ENCODE measurements at places on chromosomes 6 and 20.

GRCh38 chr20:227439-228105, 514 bp downstream of the DEFB129 start:
- DNase-seq, result no peak

- no peak for DNase-seq
Measured at GRCh38 chr6:90708206-90708737, 121.4 kb upstream of the MAP3K7 start.

DNA sequence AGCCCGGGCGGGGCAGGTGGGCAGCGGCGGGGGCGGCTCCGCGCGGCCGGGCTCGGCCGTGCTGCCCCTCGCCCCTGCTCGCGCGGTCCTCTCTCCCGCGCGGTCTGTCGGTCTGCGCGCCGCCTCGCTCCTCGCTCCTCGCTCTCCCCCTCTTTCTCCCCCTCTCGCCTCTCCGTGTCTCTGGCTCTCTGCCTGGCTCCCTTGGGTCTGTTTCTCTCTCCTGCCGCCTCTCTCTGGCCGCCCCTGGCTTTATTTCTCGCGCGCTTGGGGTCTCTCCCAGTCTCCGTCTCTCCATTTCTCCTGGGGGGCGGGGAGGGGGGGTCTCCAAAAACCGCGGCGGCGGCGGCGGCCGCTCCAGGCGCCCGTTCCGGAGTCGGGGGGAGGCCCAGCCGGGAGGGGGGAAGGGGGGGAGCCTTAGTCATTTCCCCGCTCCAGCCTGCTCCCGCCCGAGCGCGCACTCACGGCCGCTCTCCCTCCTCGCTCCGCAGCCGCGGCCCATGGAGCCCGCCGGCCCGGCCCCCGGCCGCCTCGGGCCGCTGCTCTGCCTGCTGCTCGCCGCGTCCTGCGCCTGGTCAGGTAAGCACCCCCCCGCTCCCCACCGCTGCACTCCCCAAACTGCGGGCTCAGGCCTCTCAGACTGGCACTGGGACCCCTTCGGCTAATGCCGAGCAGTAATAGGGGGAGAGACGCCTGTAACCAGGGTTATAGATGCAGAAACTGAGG, at the start of gene SIRPA:
TSS of gene SIRPA (plus strand) at position 457 of the 723 bp plus-strand sequence. CDS start at position 498, 41 bp downstream.
- DNase-seq, result peak; percentile 44

- no peak for DNase-seq
Measured at GRCh38 chr6:147983581-147984366, 358.9 kb upstream of the SASH1 start.

GRCh38 chr6:135025775-135026174, 28.8 kb downstream of the HBS1L start:
- no peak for DNase-seq

DNA sequence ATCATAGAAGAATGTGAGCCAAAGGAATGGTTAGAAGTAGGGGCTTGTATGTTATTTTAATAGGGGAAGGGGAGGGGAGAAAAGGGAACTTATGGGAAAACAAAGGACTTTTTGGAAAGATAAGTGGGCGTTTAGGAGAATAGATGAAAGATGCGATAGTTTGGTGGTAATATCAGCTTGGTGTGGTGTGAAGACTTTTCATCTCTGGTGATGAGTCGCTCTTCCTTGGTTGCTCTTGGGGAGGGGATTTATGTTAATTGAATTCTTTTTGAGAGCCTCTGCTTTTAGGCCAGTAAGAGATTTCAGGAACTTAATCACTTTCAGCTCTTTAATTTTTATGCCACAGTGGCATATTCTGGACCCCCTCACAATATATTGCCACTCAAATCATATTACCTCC, 10.8 kb downstream of the HECA start:
- DNase-seq, result no peak

- DNase-seq, result peak; percentile 16
Measured at GRCh38 chr20:37095108-37095598, 644 bp downstream of the RBL1 start.
